ENCODE measurements at places on chromosomes 5 and 9.

DNA sequence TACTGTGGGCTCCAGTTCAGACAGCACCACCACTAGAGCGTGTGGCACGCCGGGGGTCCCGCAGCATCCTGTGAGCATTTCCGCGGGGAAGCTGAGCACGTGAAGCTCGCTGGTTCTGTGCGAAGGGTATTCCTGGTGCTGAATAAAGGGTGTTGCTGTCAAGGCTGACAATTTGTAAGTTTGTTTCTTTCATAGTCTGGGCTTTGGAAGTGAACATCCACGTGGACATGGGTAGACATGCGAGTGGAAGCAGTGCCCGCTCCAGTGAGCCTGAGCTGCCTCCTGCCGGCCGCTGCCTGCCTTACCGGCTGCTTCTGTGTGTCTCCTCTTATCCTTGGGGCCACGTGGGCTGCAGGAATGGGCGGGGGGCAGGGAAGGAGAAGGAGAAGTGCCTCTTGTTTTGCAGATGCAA is 14.7 kb downstream of the NDUFS6 start:
- no peak for DNase-seq

DNA sequence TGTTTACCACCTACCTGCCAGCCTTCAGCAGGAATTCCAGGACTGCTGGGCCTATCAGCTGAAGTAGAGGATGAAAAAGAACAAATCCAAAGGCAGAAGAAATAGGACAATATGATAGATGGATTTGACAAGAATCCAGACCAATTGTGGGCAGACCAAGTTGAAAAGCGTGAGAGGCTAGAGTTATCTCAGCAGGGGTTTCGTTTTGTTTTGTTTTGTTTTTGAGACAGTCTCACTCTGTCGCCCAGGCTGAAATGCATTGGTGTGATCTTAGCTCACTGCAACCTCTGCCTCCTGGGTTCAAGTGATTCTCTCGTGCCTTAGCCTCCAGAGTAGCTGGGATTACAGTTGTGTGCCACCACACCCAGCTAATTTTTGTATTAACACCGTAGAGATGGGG is 113.2 kb downstream of the PALM2AKAP2 start:
- no peak for DNase-seq

DNA sequence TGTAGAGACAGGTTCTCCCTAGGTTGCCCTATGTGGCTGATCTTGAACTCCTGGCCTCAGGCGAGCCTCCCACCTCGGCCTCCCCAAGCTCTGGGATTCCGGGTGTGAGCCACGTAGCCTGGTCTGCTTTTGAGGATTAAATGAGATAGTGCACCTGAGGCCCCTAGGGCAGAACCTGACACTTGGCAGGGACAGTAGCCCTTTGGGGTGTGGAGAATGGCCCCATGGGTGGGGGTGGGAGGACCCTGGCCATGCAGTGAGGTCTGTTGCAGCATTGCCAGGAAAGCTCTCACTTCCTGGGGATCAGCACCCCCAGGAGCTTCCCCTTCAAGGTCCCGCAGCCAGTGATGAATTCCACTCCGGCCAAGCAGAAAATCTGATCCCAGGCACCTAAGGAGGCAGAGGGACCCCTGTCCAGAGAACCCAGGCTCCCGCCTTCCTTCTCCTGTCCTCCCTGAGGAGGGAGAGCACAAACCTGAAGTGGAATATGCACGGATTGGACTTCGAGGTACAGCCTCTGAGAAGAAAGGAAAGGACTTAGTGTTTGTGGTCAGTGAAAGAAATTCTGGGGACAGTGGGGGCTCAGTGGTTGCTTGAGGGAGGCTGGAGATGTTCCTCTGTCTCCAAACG is 73.9 kb upstream of the UNC5A start:
- no peak for DNase-seq

DNA sequence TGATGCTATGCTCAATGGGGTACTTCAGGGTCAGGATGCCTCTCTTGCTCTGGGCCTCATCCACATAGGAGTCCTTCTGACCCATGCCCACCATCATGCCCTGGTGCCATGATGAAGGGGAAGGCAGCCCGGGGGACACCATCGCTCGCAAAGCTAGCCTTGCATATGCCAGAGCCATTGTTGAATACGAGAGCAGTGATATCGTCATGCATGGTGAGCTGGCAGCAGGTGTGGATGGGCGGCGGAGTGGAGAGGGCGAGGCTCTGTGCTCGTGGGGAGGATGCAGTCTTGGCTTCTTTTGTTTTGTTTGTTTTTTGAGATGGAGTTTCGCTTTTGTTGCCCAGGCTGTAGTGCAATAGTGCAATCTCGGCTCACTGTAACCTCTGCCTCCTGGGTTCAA is 17.2 kb upstream of the SPZ1 start:
- no peak for DNase-seq

DNA sequence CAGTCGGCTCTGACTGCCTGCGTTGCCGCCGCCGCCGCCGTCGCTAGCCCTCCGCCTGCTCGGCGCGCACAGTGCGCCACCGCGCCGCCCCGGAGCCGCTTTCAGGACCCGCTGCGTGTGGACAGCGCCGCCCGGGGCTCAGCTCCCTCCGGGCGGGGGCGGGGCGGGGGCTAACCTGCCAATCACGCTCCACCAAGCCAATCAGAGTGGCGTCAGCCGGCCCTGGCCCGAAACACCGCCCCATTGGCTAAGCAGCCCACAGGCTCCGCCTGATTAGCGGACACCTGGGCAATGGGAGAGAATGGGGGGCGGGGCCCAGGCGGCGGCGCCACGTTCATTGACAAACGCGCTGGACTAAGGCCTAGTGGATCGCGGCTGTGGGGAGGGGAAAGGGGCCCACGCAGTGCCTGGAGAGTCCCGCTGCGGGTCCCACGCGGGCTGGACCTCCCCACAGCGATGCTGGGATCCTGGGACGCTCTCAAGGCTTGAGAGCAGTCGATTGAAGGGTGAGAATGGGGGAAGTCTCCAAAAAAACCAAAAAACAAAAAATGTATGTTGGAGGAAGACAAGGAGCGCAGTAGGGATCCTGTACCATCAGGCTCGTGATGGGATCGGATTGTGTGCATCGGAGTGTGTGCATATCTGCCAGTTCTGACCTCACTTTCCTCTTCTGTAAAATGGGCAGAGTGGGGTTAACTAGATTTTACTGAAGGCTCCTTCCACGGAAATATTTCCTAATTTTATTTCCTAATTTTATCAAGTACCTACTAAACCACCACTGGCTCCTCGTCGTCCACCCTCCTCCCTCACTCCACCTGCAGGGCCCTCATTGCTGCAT is 6.3 kb downstream of the PAX5 start:
- DNase-seq = peak; percentile 87

DNA sequence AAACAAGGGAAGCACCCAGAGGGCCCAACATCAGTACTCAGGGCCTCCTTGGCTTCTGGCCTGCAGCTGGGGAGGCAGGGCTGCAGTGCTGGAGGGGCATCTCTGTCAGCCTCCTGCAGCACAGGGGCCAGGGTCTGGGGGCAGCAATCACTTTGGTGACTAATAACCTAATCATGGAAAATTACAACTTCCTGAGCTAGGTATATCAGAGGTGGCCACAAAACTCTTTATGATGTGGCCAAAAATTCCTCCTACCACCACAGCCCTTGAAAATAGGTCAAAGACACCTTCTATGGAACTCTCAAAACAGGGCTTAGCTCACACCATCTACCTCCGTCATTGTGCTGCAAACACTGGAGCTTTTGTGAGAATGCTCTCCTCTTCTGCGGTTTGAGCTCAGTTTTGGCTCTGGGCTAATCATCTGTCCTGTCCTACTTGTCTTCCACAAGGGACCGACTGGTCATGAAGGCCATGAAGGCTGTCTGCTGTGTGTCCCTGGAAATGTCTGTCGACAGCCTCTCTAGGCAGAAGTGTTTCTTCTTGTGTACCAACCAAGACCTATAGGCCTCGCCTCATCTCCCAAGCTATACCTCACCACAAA is 28.6 kb downstream of the CSF2 start:
- DNase-seq = peak; percentile 45

DNA sequence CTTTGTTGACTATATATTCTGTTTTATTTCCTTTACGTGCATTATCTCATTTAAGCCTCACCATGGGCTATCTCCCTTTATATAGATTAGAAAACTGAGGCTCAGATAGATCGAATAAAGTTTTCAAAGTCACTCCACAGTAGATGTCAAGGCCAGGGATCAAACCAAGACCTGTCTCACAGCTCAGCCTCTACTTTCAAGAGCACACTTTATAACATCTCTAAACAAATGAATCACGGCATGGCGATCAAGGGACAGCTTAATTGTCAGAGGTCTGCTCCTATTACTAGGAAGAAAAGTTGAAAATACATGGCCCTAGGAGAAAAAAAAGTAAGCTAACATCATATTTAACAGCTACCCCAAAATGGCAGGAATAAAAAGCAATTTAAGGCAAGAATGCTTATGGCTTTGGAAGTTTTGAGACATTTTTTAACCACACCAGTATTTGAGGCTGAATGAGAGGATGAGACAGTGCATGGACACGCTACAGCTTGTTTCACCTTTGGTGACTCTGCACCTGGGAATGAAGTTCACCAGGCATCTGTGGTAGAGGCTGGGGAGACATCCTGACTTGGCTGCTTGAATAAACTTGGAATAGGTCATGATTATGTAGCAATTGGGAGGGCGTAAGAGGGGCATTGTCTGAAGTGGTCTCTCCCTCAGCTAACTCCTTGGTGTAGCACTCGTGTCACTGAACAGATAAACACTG is 486.8 kb upstream of the WWC1 start:
- DNase-seq = no peak

DNA sequence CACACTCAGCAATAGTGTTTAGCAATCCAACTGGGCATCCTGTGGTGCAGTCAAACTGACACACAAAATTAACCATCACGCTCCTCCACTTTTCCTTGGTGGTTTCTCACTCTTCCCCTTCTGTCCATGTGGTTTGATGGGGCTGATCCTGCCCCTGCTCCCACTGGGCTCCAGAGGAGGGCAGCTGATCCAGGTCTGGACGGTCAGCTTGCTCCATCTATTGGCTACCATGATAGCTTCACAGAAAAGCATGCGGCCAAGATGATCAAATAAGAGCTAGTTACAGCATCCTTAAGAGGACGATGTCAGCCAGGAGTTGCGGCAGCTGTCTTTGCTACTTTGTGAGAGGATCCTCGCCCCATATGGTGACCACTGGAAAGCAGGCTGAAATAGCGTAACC is 29.6 kb upstream of the RANBP17 start:
- DNase-seq = no peak

- no peak for DNase-seq
Observed at GRCh38 chr5:97936231-97936630, 753.2 kb upstream of the RIOK2 start.

DNA sequence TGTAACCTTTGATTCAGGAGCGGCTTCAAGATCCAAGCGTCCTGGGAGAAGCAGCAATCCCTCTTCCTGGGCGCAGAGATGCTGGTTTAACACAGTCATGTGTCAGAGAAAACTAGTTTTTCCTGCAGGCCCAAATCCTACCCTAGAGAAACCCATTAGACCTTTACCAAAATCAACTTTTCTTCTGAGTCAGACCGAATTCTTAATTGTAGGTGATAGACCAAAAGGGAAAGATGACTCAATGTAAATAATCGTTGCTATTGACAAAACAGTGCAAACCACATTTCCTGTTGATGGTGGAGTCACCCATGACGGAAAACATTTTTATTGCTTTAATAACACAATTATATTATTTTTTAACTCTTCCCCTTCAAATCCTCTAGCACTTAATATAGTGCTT is 40.1 kb downstream of the SLC1A1 start:
- no peak for DNase-seq

GRCh38 chr5:77131361-77131760 is 44.3 kb upstream of the ZBED3 start:
- DNase-seq = no peak

DNA sequence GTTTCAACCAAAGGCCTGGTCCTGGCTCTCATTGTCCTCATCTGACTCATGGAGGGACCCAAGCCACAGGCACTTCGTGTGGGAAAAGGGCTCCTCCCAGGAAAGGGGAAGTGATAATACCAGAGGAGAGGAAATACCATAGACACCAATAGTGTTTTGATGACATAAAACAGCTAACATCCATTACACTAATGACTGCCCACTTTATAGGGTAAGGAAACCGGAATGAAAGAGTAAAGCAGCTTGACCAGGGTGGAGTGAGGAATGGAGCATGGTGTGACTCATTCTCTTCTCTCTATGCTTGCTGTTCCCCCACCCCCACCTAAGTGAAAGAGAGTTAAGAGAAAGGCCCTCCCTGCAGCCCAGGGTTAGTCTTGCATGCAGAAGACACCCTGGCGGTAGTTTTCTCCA is 67.4 kb upstream of the HRH2 start:
- DNase-seq = no peak

- no peak for DNase-seq
Observed at GRCh38 chr9:34125681-34126206, 754 bp downstream of the DCAF12 start.

DNA sequence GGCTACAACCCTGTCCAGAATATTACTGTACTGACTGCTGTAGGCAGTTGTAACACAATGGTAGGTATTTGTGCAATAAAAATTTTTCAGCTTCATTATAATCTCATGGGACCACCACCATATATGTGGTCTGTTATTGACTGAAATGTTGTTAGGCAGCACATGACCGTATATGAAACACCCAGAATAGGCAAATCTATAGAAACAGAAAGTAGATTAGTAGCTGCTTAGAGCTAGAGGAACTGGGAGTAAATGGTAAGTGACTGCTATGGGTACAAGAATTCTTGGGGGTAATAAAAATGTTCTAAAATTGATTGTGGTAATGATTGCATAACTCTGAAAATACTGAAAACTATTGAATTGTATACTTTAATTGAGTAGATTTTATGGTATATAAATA is 185.7 kb downstream of the ESM1 start:
- no peak for DNase-seq

- DNase-seq = no peak
Observed at GRCh38 chr5:55187370-55187769, 14.4 kb upstream of the CDC20B start.

- no peak for DNase-seq
Observed at GRCh38 chr5:42720251-42720650, 36.4 kb upstream of the CCDC152 start.

DNA sequence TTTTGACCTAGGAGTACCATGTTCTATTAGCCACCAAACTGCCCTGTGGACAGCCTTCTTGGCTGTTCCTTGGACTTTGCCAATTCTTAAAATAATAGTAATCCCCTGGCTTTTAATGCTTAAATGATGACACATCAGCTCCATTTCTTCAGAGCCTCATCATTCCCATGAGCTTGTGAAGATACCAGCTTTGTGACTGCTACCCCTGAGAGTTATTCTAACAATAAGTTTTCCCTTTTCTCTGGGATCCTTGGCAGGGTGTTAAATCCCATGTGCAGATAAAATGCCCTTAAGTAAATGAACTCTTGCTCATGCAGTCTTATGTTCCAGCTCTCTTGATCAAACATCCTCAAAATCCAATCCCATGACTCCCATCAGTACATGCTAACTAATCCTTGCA is 415.3 kb downstream of the CETN3 start:
- DNase-seq = no peak

- no peak for DNase-seq
Observed at GRCh38 chr5:152164860-152165259, 240.2 kb upstream of the GLRA1 start.

GRCh38 chr9:113475992-113476391 is 12.5 kb downstream of the RGS3 start:
- no peak for DNase-seq

Data from activated T-cell treated with anti-CD3 and anti-CD28 coated beads, Interleukin-2, amount 50 U/mL, for 1 hour (primary cell).